ENCODE measurements at places on chromosomes 3 and 15. TPM values are rescaled to one million over a fixed set of nuclear protein-coding genes. Genes with fewer than 3 reads are reported as not detected.

GRCh38 chr3:40170395-40170794 is 139.1 kb upstream of the EIF1B start:
- no peak for DNase-seq

GRCh38 chr15:20344601-20345400 is 196.8 kb downstream of the GOLGA6L6 start:
- no peak for DNase-seq

The ABCC5 gene
- 6.4 TPM for polyA plus RNA-seq

DNA sequence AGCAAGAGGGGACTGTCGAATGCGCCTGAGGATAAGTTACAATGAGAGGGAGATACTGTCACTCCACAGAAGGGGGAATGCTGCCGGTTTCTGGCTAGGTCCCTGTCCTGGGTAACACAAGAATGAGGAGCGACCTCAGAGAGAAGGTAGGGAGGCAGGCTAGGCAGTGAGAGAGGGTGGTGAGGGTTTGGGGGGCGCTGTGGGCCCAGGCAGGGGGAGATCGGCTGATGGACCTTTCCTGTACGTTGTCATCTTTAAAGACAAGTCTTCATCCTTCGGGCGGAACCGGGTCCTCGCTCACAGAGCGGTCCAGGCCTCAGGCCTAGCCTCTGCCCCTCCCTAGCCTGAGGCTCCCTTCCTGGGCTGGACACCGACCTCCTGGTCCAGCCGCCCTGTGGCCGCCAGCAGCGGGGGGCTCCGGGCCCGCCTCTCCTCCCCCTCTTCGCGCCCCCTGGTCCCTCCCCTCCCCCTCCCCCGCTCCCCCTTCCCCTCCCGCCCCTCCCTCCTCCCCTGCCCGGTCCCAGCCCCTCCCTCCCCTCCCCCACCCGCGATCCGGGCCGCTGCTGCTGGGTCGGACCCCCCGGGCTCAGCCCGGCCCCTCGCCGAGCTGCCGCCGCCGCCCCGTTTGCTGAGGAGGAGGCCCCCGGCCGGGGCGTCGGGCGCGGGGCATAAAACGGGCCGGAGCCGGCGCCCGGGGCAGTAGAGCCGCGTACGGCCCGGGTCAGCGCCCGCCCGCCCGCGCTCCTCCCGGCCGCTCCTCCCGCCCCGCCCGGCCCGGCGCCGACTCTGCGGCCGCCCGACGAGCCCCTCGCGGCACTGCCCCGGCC is at the start of gene CHRD:
TSS of gene CHRD (plus strand) at position 697 of the 827 bp plus-strand sequence. CDS start 265 bp downstream, outside the sequence.
- DNase-seq, result no peak

GRCh38 chr15:57662091-57662744 is 44.3 kb upstream of the POLR2M start:
- DNase-seq, result no peak

- DNase-seq, result no peak
Measured at GRCh38 chr3:61808526-61808925, 247.2 kb downstream of the PTPRG start.

The IGSF11 gene
- not detected for polyA plus RNA-seq

The WNT5A gene
- polyA plus RNA-seq, result 4.0 TPM

The CLK3 gene
- 48.1 TPM for polyA plus RNA-seq

- no peak for DNase-seq
Measured at GRCh38 chr3:185511711-185512110, 12.9 kb upstream of the TMEM41A start.

DNA sequence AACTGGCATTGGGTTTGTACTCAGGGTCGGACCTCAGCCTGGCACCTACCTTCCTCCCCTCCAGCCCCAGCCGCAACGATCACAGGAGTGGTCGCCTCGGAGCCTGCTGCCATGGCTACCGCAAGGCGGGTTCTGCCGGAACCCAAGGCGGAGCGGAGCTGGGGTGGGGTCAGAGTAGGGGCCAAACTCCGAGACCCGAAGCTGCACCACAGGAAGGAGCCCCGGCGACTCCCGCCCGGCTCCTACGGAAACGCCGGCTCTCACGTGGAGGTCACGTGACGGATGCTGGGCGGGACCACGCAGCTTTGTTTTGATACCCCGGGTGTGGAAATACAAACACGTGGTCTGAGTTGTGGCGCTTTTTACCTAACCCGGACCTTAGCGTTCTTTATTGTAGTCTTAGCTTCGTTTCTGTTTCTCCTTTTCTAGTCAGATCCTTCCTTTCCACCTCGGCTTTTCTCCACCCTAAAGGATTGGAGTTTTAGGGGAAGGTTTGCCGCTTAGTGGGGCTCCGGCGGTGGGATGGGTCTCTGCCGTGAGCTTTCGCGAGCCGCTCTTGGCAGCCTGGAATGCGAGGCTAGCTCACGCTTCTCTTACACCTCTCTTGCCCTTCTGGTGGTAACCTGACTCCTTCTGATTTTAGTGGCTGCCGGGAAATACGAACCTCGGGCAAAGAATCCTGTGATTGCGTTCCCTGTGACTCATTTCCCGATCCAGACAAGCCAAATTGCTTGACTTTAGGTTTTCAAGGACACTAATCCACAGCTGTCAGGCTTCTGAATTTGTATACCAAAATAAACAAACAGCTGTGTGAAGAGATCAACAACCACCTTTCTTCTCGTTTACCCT is at the start of gene HSPBAP1:
TSS of gene HSPBAP1 (minus strand) at position 264 of the 849 bp plus-strand sequence. CDS start at position 113, 151 bp downstream.
- peak; percentile 96 for DNase-seq

The KBTBD8 gene
- 0.75 TPM for polyA plus RNA-seq

DNA sequence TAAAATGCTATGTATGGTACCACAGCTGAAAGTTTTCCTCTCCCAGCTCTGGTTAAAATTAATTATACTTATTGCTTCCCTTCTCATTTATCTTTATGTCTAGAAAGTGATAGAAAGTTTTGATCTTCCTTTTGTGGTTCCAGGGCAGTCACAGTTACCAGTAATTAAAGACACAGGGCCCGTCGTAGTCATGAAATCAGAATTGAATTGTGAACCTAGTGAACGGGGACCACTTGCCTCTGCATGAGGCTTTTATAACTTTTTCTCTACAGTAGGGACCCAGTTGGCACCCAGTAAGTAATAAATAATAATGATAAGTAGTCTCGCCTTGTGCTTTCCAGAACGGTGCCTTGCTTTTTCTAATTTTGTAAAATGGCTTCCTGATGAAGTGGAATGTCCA is 231.7 kb upstream of the SATB1 start:
- no peak for DNase-seq

GRCh38 chr15:71508081-71508682 is 302.2 kb upstream of the NR2E3 start:
- peak; percentile 83 for DNase-seq

GRCh38 chr15:85307687-85308045 is 72.7 kb upstream of the AKAP13 start:
- DNase-seq, result peak; percentile 41

- DNase-seq, result no peak
Measured at GRCh38 chr3:13620281-13620680, 71.4 kb downstream of the FBLN2 start.

The CPLX3 gene
- not detected for polyA plus RNA-seq

The CA12 gene
- 8.8 TPM for polyA plus RNA-seq

DNA sequence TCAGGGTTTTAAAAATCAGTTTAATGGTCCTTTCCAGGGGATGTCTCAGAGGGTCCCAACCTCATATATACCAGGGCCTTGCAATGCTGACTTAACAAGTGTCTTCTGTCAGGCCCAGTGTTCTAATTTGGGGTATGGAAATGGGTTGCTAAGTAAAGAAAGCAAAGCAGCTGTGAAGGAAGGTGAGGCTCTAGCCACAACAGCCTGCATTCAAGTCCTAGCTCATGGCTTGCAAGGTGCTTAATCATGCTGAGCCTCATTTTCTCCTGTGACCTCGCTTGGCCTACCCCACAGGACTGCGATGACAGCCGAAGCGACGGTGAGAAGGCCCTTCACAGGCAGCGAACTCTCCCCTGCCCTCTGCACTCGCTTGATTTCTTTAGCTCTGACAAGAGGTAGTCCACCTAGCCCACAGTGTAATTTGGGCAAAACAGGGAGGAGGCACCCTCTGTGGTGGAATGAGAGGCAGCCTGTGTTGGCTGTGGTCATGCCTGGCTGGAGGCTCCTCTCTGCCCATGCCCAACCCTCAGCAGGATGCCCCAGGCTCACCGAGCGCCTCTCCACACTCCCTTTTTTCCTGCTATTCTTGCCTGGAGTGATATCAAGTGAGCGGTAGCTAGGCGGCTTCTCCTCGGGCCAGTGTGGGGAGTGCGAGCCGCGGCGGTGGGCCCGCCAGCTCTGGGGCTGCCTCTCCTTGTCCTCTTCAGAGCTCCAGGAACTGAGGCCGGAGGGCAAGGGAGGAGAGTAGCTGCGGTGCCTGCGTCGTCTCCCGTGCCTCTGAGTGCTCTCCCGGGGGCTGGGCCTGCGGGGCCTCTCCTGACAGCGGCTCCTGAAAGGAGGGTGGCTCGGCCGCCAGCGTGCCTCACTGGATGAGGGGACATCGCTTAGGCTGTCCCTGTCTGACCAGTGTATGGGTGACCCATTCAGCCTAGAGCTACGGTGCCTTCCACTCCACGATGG is 29.2 kb downstream of the ILDR1 start:
- DNase-seq, result no peak

DNA sequence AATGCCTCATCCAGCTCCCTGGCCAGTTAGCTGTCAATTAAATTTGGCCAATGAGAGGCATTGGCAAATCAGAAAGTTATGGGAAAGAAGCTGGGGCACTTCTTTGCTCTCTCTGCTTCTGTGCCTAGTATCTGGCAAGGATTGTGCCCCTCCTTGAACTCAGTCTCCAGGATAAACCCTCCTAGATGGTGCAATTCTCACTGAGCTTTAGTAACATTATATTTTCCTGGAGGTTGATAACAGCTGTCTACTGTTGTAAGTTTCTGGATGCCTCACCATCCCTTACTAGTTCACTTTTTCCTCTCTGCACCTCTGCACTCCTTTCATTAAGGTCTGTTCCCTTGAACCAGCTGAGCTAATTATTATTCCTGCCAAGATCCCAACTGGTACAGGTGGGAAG is 329.5 kb downstream of the MFSD1 start:
- no peak for DNase-seq

DNA sequence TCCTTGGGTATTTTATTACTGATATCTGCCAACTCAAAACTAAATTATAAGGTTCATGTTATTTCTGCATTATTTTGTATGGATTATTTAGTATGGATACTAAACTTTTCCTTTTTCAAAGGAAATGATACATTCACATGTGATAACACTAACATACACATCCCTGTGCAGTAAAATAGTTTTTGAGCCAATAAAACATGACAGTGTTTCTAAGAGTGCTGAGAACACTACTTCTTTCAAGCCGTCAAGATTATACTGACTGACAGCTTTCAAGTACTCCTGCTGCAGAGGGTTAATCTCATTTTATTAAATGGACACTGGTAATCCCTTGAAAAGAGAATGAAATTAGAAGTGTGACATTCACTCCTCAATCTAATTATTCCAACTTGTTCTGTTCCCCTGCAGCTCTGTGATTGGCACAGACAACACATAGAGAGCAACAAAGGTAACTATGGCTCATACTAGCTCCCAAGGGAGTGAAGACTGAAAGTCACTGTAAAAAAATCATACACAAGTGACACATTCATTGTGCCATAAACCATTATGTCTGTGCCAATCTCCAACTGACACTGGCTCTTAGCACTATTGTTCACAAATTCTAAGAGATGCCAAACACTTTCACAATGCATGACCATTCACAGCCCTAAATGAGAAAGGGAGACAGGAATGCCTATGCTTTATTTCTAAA is 468.6 kb downstream of the SHQ1 start:
- DNase-seq, result no peak

DNA sequence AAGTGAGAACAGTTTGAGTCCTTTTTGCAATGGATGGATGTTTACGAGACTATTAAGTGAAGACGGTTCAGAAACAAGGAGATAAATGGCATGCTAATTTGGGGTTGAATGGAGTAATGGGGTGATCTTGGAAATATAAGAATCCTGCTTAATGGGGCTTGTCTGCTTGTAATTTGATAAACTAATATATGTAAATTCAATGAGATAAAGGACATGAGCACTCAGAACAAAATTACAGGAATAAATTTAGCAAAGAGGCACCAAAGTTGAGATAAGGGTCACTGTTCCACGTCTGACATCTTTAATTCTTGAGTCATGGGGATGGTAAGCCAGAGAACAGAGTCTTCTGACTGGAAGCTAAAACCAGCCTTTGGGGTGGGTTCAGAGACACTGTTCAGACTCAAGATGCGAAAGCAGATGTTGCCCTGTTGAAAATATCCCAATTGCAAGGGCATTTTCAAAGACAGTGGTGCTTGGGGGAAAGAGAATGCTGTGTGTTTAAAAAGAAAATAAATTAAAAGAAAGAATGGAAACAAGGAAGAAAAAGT is 67.8 kb upstream of the CHRNB4 start:
- DNase-seq, result no peak

DNA sequence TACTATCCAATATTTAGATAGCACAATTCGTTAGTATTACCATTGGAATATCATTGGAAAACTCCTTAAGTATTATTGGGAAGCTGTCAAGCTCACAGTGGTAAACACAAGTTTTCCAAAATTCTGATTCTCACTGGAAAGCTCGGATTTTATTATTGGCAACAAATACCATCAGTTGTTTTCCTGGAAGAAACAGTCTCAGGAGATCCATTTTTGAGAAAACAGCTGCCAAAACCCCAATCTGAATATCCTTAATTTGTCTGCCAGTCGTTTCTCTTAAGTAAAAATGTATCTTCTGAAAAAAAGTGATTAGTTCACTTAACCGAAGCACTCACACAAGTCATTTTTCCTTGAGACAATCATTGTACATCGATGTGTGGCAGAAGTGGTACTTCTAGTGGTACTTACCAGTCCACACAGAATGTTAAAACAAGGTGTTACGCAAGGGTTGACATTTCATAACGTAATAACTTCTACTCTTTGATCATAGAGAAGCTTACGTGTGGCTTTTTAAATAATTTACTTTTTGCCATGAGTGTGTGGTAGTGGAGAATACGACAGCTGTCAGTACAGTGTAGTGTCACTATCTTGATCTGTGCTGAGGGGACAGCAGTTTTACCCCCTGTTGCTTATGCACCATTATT is 74.9 kb downstream of the FAM43A start:
- DNase-seq, result no peak

DNA sequence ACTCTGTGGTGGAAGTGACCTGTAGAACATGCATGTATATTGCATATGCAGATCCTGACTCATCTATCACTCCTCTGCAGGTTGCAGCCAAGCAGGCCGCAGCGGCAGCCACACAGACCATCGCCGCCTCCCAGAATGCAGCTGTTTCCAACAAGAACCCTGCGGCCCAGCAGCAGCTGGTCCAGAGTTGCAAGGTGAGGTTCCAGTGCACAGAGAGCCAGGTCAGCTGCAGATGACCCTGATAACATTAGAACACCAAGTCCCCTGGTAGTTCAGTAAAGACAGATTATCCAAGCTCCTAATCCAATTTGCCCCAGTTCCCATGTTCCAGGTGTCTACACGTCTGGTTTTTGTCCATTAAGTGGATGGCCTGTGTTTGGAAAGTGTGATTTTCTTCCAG is 325.1 kb upstream of the TPM1 start:
- no peak for DNase-seq

DNA sequence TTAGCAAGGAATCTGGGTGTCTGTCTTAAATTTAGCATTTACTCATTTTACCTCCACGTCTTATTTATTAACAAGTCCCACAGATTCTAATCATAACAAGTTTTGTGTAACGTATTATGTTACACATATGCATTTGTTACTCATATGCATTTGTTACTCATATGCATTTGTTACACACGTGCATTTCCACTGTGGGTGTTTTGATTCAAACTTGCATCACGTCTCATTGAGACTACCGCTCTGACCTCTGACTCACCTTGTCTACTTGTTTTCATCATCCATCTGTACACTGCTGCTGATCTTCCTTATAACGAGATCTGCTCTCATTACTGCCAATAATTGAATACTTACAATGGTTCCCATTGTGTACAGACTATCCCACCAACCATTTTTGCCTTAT is 1141.4 kb downstream of the TBL1XR1 start:
- DNase-seq, result no peak

GRCh38 chr3:172034786-172035685 is 4.3 kb upstream of the FNDC3B start:
- DNase-seq, result peak; percentile 37

The GOLGA8S gene
- polyA plus RNA-seq, result 0.02 TPM
